ENCODE measurements at places on chromosomes 6 and 20.

DNA sequence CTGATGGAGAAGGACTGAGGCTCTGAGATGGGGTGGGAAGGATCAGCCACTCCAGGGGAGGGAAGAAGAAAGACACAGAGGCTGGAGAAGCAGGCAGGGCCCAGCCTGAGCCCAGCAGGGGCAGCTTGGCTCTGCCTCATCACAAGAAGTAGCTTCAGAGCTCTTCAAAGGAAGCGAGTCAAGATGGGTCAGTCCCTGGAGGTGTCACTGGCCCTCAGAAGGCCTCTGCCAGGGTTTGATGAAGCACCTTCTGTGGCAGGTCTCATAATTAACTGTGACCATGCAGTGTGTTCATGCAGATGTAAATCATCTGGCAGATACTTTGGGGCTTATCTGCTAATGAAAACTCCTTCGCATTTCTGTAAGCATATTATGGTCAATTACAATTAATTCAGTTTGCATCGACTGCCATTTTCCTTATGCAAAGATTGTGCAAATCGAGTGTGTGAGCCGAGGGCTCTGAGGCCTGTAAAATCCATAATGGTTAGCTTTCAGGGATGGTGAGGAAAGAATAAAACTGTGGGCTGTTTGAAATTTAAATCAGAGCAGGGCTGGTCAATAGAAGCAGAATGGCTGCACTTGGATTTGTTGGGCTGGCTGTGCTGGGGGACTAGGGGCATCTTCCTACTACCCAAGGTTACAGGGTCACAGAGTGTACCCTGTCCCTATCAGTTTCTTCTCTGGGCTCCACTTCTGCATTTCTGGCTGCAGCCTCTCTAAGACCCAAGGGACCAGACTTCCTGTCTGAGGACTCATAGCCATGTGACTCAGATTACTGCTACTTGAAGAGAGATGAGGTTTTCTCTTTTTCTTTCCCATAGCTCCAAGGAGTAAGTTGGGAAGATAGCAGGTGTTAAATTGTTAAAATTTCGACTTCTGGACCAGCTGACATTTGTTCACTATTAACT is 376.6 kb downstream of the DHX35 start:
- DNase-seq: no peak

DNA sequence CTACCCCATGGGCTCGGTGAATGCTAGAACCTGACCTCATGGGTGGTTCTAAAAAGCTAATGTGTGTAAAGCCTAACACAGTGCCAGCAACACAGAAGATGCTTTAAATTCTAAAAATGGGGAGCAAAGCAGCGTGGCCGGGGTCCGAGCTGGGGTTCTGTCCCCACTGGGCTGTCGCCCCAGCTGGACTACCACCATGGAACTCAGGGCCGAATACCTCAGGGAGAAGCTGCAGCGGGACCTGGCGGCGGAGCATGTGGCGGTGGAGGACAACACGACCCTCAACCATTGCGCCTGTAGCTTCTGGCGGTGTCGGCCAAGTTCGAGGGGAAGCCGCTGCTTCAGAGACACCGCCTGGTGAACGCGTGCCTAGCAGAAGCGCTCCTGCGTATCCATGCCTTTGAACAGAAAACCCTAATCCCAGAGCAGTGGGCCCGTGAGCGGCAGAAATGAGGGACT is 8.4 kb downstream of the SOX4 start:
- no peak for DNase-seq

GRCh38 chr6:131251590-131252199 is 116.4 kb downstream of the AKAP7 start:
- DNase-seq: no peak

DNA sequence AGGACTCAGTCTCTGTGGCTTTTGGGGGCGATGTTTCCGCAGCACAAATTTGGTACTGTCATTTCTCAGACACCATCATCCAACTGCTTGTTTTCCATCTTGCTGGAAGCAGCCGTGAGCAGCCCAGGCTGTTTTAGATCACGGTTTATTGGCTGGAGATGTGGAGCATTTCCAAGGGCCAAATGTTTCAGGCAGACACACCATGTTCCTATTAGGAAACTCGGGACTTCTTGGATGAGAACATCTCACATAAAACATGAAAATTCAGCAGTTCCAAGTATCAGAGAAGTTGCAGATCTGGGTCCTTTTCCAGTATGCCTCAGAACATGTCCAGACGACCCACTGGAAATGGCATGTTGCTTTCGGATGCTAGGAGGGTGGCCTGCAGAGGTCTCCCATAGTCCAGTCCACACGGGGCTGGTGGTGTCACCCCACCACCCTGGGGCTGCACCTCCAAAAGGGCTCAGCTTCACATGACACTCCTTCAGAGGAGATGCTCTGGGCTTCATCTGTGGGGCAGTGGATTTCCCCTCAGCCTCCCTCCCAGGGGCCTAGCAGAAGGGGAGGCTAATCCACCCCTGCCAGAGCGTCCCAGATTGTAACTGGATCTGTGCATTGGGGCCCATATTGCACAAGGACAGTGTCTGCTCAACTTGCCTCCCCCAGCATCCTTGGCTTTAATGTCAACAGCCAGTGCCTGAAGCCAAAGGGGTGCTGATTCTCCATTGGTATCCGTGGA is 176.3 kb downstream of the SCP2D1 start:
- DNase-seq: no peak

GRCh38 chr6:54285595-54285994 is 22.6 kb upstream of the TINAG start:
- no peak for DNase-seq

GRCh38 chr6:119562168-119562567 is 212.6 kb upstream of the MAN1A1 start:
- DNase-seq: no peak

GRCh38 chr6:4301871-4302270 is 166.5 kb upstream of the ECI2 start:
- no peak for DNase-seq

DNA sequence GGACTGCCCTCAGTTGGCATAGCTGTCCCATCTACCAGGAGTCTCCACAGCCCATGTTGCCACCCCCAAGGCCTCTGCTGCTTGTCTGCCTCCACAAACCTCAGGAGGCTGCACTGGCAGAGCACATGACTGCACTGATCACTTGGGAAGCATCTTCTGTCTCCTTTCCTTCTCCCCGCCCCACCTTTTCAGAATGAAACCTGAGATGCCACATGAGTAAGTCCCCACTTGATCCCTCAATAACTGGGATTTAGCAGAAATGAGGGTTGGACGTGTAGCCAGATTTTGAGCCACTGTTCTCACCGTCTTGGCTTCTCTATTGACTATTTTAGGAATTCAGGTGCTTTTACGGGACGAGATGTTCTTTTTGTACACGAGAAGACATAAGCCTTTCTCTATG is 328.4 kb downstream of the CDC5L start:
- no peak for DNase-seq

DNA sequence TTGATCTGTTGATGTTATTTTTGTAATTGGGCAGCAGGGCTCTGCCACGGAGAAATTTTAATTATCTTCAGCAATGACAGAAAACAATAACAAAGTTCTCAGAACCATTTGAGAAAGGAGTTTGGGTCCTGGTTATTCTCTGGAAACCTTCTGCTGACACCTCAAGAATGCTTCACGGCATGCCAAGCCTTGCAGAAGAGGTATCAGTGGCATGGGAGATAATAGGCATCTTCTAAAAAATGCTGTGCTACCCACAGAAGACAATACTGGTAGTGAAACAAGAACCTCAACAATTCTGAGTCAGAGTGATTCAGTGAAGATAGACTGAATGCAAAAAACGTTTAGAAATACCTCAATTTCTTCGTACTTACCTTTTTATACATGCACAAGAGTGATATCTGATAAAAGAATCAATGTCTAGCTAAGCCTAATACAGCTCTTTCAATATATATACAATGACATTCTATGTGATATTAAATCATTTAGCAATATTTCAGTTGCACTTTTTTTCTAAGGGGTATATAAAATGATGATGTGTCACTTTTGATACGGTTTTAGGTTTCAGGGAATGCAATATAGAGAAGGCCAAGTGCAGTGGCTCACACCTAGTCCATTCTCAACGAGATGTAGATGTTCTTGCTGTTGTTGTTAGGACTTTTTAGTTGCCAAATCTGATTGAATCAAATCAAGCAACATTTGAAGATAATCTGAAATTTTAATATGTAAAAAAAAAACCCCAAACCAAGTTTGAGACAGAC is 110.4 kb upstream of the COL21A1 start:
- DNase-seq: no peak

- DNase-seq: no peak
Measured at GRCh38 chr6:35051997-35052583, 89.0 kb downstream of the TCP11 start.

DNA sequence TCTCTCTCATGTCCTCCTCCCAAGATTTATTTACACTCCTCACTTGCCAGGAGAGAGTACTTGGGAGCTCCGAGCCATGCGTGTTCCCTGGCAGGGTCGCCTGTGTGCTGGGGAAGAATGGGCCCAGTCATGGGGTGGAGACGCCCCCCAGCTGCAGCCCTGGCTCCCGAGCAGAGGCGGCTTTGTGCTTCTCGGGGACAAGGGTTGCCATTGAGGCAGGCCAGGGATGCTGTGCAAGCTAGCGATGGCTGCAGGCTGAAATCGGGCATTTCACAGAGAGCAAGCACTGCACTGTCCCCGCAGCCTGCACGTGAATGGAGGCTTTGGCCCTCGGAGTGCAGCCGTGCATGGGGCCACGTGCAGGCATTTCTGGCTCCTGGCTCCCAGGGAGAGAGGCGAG is 23.8 kb downstream of the PHACTR3 start:
- DNase-seq: no peak
